ENCODE measurements at places on chromosomes 1 and 21. TPM values are rescaled to one million over a fixed set of nuclear protein-coding genes. Genes with fewer than 3 reads are reported as not detected.
A peak's percentile ranks its signal among the peaks of the same experiment; 100 is the strongest.

DNA sequence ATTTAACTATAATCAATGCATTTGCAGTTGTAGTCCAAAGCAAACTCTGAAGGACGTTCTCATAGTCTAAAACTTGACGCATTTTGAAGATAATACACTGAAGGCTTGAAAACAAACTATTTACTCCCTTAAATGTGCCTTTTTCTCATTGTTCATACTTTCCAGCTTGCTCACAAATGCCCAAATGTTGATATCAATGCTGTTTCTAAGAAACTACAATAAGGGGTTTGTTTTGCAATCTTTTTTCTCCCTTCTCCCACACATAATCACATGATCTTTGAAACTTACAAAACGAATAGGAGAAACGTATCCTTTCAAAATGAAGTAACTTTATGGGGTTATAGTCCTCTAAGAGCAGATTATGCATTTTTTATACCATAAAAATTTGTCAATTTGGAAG is 508.7 kb downstream of the DPYD start:
- no peaks in the 10 kb centered on the region for H3K36me3 ChIP-seq
- no peak overlapping the region for H3K4me3 ChIP-seq
- H3K27ac ChIP-seq = no peak overlapping the region
- no peaks in the 10 kb centered on the region for H3K27me3 ChIP-seq
- H3K4me1 ChIP-seq = no peaks in the 10 kb centered on the region

Gene TNFRSF4
- 0.33 TPM for total RNA-seq

DNA sequence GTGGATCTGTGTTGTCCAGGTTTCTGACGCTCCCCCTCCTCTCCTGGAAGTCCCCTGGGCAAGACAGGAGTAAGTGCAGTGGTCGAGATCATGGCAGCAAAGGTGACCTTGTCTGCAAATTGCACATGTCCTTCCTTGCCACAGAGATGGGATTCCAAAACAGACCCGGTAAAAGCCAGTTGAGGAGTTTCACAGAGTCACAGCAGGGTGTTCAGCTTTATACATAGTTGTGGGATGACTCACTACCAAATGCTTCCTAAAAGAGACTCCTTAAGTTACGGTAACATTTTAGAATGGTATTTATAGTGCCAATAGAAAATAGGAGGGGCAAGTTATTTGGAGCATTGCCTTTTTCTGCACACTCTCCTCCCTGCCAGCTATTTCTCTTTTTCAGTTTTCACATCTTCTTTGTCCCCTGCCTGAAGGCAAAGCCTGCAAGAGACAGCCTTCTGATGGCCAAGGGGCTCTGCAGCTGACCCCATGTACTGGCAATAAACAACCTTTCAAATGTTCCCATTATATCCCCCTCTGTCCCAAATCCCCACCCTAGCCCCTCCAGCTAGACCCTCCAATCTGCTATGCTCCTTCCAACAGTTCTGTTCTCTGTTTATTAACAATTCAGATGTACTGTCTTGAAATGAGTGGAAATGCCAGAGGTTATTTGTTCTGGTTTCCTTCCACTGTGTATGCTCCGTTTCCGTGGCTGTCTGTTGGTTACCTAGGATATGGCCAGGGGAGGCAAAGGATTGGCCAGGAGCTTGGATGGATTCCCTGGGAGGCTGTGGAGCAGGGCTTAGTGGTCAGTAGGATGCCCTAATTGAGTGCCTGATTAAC is 115.0 kb downstream of the TGFB2 start:
- peaks cover 10% of the 10 kb centered on the region for H3K4me1 ChIP-seq
- no peaks in the 10 kb centered on the region for H3K36me3 ChIP-seq
- H3K27ac ChIP-seq = peak overlapping the region; percentile 35
- H3K4me3 ChIP-seq = 0 out of 3 replicates have a peak overlapping the region, but pooled peaks have one; percentile 8
- no peaks in the 10 kb centered on the region for H3K27me3 ChIP-seq

DNA sequence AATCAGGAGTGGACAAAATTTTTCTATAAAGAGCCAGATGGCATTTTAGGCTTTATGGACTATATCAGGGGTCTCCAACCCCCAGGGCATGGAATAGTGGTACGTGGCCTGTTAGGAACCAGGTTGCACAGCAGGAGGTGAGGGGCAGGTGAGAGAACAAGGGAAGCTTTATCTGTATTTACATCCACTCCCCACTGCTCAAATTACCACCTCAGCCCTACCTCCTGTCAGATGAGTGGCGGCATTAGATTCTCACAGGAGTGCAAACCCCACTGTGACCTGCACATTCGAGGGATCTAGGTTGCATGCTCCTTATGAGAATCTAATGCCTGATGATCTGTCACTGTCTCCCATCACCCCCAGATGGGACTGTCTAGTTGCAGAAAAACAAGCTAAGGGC is 13.9 kb downstream of the PHTF1 start:
- no peak for DNase-seq
- H3K4me1 ChIP-seq = no peaks in the 10 kb centered on the region
- no peaks in the 10 kb centered on the region for H3K27me3 ChIP-seq
- H3K27ac ChIP-seq = no peak overlapping the region
- H3K36me3 ChIP-seq = peaks cover 44% of the 10 kb centered on the region

Gene RCSD1
- 0.26 TPM for total RNA-seq

GRCh38 chr1:239719642-239720258 is 333.4 kb downstream of the CHRM3 start:
- no peaks in the 10 kb centered on the region for H3K36me3 ChIP-seq
- H3K27me3 ChIP-seq = no peaks in the 10 kb centered on the region
- DNase-seq = no peak
- no peak overlapping the region for H3K27ac ChIP-seq

- H3K36me3 ChIP-seq = no peaks in the 10 kb centered on the region
- no peak overlapping the region for H3K4me3 ChIP-seq
- no peak for DNase-seq
- H3K4me1 ChIP-seq = no peaks in the 10 kb centered on the region
- no peaks in the 10 kb centered on the region for H3K27me3 ChIP-seq
These were observed 17.6 kb downstream of the COL8A2 start for GRCh38 chr1:36107394-36107793.

GRCh38 chr1:54548389-54549044 is 489 bp downstream of the ACOT11 start:
- no peaks in the 10 kb centered on the region for H3K4me1 ChIP-seq
- H3K27me3 ChIP-seq = no peaks in the 10 kb centered on the region
- no peaks in the 10 kb centered on the region for H3K36me3 ChIP-seq
- DNase-seq = no peak
- no peak overlapping the region for H3K27ac ChIP-seq

- H3K36me3 ChIP-seq = no peaks in the 10 kb centered on the region
- peaks cover 8% of the 10 kb centered on the region for H3K4me1 ChIP-seq
- H3K4me3 ChIP-seq = no peak overlapping the region
These were observed 373.7 kb downstream of the SRGAP2C start for GRCh38 chr1:121558514-121558913.

Gene TSPEAR
- 1.3 TPM for total RNA-seq

Gene WNT9A
- 0.66 TPM for total RNA-seq

- peak within 1 kb of the TSS; percentile 8 for H3K27ac ChIP-seq
- no peaks in the 10 kb centered on the region for H3K36me3 ChIP-seq
- H3K4me1 ChIP-seq = no peaks in the 10 kb centered on the region
- H3K27me3 ChIP-seq = no peaks in the 10 kb centered on the region
- H3K4me3 ChIP-seq = peak within 1 kb of the TSS; percentile 74
These were observed at the start of gene RNF207 for GRCh38 chr1:6205849-6206519. Gene RNF207, plus strand, starts transcription at chr1:6206119. Its CDS starts 417 bp downstream, at chr1:6206536.

DNA sequence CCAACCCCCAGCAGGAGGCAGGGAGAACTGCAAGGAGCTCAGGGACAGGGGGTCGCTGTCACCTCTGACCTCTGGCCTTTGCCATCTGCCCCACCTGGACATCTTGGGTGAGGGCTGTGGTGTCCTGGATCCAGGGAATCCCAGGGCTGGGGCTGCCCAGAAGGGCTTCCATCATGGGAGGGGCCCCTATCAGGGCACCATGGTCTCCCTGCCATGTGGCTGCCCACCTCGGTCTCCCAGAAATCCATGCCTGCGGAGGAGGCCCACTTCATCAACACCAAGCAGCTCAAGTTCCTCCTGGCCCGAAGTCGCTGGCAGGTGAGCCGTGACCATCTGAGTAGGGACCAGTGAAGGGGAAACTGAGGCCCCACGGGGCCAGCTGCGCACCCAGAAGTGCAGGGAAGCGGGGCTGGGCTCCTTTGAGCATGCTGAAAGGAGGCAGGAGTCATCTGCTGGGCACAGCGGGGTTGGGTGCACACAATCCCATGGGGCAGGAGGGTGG is 36.1 kb downstream of the TRIM11 start:
- no peaks in the 10 kb centered on the region for H3K27me3 ChIP-seq
- no peak overlapping the region for H3K4me3 ChIP-seq
- H3K4me1 ChIP-seq = no peaks in the 10 kb centered on the region
- no peak for DNase-seq
- H3K36me3 ChIP-seq = no peaks in the 10 kb centered on the region

- H3K4me3 ChIP-seq = no peak overlapping the region
- no peak overlapping the region for H3K27ac ChIP-seq
- DNase-seq = no peak
- no peaks in the 10 kb centered on the region for H3K4me1 ChIP-seq
These were observed 221.7 kb downstream of the COL11A1 start for GRCh38 chr1:102886638-102887037.

Gene OPTC
- 1.1 TPM for total RNA-seq

- H3K4me1 ChIP-seq = no peaks in the 10 kb centered on the region
- no peak for DNase-seq
- no peaks in the 10 kb centered on the region for H3K36me3 ChIP-seq
These were observed 38.6 kb downstream of the NFIA start for GRCh38 chr1:61120998-61121397.

- no peak overlapping the region for H3K27ac ChIP-seq
- no peak overlapping the region for H3K4me3 ChIP-seq
- DNase-seq = no peak
- H3K27me3 ChIP-seq = no peaks in the 10 kb centered on the region
These were observed 136.4 kb downstream of the NR5A2 start for GRCh38 chr1:200163911-200164310.

- no peak overlapping the region for H3K4me3 ChIP-seq
- peak overlapping the region; percentile 28 for H3K27ac ChIP-seq
- H3K4me1 ChIP-seq = peaks cover 44% of the 10 kb centered on the region
- no peak for DNase-seq
These were observed 21.6 kb downstream of the ROR1 start for GRCh38 chr1:63795455-63795854.

- H3K4me1 ChIP-seq = peaks cover 24% of the 10 kb centered on the region
- no peak overlapping the region for H3K4me3 ChIP-seq
- no peaks in the 10 kb centered on the region for H3K27me3 ChIP-seq
These were observed 59.4 kb upstream of the POU2F1 start for GRCh38 chr1:167161242-167161641.

GRCh38 chr1:225933072-225933471 is 7.9 kb downstream of the LEFTY2 start:
- H3K27me3 ChIP-seq = no peaks in the 10 kb centered on the region
- no peak overlapping the region for H3K27ac ChIP-seq
- H3K4me3 ChIP-seq = no peak overlapping the region
- no peaks in the 10 kb centered on the region for H3K36me3 ChIP-seq
- H3K4me1 ChIP-seq = no peaks in the 10 kb centered on the region

- H3K4me1 ChIP-seq = no peaks in the 10 kb centered on the region
- H3K36me3 ChIP-seq = no peaks in the 10 kb centered on the region
- H3K27ac ChIP-seq = no peak overlapping the region
- H3K27me3 ChIP-seq = peaks cover under 1% of the 10 kb centered on the region
These were observed 126.4 kb upstream of the GADD45A start for GRCh38 chr1:67558449-67559193.

Gene FMO4
- 3.0 TPM for total RNA-seq

- H3K4me1 ChIP-seq = no peaks in the 10 kb centered on the region
- no peaks in the 10 kb centered on the region for H3K36me3 ChIP-seq
- no peak for DNase-seq
- H3K4me3 ChIP-seq = no peak overlapping the region
- no peak overlapping the region for H3K27ac ChIP-seq
These were observed 267.0 kb downstream of the DNM3 start for GRCh38 chr1:172108161-172108893.

DNA sequence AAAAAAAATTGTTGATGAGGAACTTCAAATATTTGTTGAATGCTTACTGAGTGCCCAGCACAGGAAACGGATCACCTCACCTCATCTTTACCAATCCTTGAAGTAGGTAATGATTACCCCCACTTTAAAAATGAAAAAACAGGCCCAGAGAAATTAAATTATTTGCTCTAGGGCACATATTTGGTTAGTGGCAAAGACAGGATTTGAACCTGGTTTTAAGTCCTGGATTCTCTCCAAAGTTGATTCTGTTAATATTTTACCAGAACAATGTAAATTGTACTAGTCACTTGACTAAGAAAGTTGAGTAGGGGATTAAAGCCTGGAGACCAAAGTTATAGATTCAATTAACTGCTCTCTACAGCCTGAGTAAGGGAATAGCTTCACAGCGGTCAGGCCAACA is 97.9 kb downstream of the GIPC2 start:
- H3K4me3 ChIP-seq = no peak overlapping the region
- no peak overlapping the region for H3K27ac ChIP-seq
- H3K27me3 ChIP-seq = no peaks in the 10 kb centered on the region
- H3K36me3 ChIP-seq = no peaks in the 10 kb centered on the region
- no peak for DNase-seq
- H3K4me1 ChIP-seq = no peaks in the 10 kb centered on the region

DNA sequence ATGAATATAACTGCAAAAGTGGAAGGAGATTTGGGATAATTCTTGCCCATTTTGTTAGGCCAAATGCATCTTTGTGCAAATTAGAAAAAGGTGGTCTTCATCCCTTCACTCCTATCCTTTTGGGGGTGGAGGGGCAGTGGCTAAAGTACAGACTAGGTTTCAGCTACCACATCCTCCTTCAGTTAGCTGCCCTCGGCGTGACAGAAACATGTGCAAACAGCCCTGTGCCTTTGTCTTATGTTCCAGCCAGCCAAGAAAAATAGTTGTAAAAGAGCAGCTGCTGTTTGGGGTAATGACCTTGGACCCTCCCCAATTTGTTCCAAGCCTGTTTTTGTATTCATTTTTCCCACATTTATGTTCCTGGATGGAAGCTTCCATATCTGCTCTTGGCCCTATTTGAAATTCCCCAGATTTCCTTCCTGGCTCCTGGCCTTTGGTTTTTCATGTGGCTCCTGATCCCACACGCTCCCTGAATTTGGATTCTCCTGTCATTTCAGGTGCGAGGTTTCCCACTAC is 8.3 kb upstream of the LGALS8 start:
- no peak overlapping the region for H3K4me3 ChIP-seq
- no peaks in the 10 kb centered on the region for H3K36me3 ChIP-seq
- H3K27ac ChIP-seq = no peak overlapping the region
- no peak for DNase-seq

Gene TINAGL1
- 2.5 TPM for total RNA-seq

Gene LCE2C
- total RNA-seq = not detected

Gene VPS26C
- 58.0 TPM for total RNA-seq

Gene LRP8
- 78.6 TPM for total RNA-seq

- no peak overlapping the region for H3K4me3 ChIP-seq
- peaks cover 99% of the 10 kb centered on the region for H3K36me3 ChIP-seq
- no peak overlapping the region for H3K27ac ChIP-seq
- H3K4me1 ChIP-seq = no peaks in the 10 kb centered on the region
- H3K27me3 ChIP-seq = no peaks in the 10 kb centered on the region
These were observed 31.6 kb downstream of the PARP1 start for GRCh38 chr1:226376300-226376699.

Gene KRTAP12-2
- total RNA-seq = not detected

DNA sequence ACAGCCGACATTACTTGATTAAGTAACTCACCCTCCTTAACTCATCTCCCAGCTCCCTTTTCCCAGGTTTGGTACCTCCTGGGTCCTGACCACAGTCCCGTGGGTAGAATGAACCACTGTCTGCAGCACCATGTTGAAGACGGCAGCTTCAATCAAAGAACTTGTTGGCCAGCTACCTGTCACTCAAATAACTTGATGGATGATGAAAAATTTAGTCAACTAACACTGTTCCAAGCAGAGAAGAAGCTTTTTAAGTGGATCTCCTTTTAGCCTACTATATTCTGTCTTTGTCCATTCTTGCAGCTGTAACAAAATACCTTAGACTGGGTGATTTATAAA is 138.4 kb upstream of the F3 start:
- no peak overlapping the region for H3K4me3 ChIP-seq
- no peak for DNase-seq
- no peaks in the 10 kb centered on the region for H3K36me3 ChIP-seq

- no peaks in the 10 kb centered on the region for H3K4me1 ChIP-seq
- DNase-seq = no peak
- peaks cover 21% of the 10 kb centered on the region for H3K36me3 ChIP-seq
- no peaks in the 10 kb centered on the region for H3K27me3 ChIP-seq
These were observed 14.5 kb downstream of the AIDA start for GRCh38 chr1:222697826-222698225.

All from H9 (cell line).